ENCODE measurements at places on chromosomes 16 and 17.

DNA sequence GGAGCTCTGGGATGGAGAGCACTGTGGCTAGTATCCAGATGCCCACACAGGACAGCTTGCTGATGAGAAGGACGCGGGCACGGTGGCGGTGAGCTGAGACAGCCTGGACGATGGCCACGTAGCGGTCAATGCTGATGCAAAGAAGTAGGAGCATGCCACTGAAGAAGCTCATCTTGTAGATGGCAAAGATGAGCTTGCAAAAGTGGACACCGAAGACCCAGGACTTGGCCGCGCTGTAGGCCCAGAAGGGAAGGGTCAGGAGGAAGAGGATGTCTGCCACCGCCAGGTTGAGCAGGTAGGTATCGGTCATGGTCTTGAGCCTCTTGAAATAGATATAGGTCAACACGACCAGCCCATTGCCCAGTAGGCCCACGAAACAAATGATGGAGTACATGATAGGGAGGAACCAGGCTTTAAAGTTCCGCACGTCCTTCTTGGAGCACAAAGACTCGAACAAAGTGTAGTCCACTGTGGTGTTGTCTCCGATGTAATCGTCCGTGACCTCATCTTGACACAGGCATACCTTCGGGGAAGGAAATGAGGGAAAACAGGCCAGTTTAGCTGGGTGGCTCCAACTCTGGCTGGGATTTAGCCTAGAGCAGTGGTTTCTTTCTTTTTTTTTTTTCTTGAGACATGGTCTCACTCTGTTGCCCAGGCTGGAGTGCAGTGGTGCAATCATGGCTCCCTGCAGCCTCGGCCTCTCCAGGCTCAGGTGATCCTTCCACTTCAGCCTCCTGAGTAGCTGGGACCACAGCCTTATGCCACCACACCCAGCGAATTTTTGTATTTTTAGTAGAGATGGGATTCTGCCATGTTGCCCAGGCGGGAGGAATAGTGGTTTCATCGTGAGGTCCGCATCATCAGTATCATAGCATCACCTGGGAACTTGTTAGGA lies 9.7 kb downstream of the CCR7 start:
- DNase-seq, result no peak

DNA sequence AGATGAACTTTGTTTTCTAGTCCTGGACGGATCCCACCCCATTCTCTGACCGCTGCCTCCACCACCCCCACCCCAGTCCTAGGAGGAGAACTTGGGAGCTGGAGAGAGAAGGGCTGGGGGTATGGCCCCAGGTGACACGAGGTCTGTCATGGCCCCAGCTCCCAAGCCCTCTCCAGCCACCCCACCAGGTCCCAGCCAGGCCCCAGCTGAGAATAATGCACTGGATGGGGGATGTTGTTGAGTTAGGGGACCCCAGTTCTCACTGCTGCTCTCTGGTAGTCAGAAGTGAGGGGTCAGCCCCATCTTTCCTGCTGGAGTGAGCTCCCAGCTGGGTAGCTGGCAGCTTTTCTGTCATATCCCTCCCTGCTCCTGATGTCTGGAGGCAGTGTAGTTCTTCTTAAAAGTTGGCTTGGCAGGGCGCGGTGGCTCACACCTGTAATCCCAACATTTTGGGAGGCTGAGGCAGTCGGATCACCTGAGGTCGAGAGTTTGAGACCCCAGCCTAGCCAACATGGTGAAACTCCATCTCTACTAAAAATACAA lies 4.6 kb upstream of the COL1A1 start:
- DNase-seq, result no peak

DNA sequence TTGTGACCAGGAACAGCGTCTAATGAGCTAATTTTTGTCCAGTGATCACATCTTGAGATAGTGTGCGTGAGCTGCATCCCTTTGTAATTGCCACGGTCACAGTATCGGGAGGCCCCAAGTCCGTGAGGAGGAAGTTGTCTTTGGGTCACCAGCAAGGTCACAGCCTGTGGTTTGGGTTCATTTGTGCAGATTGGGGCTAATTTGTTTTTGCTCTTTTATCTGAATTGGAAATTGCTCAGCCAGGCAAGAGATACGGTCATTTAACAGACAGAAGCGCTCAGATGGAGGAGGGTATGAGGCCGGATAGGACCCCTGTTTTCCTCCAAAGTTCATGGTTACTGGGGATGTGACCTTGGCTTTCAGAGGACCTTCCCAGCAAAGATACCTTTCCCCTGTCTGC lies 174.1 kb downstream of the SNX29 start:
- no peak for DNase-seq

DNA sequence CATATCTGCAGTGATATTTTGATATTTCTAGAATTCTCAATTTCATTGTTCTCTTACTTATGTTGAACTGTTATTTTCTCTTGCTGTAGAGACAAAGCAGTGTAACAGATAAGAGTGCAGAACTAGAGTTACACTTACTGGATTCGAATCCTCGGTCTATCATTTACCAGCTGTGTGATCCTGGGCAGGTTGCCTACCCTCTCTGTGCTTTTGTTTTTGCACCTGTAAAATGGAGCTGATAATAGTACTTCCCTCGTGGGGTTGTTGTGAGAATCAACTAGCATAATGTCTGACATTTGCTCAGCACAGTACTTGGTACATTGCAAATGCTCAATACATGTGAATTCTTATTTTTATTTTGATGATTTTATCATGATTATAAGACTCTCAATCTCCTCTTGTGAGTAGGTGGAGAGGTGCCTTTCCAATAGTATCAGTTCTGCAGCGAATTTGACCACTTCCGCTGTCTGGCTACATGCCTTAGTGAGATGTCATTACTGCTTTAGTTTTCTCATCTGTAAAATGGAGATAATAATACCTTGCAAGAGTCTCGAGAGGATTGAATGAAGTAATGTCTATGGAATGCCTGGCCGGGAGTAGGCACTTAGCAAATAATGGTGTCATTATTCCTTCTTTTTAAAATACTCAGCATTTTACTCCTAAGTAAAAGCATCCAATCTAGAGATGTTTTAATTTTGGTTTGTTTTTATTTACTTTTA lies 312.2 kb upstream of the MAF start:
- DNase-seq, result no peak

DNA sequence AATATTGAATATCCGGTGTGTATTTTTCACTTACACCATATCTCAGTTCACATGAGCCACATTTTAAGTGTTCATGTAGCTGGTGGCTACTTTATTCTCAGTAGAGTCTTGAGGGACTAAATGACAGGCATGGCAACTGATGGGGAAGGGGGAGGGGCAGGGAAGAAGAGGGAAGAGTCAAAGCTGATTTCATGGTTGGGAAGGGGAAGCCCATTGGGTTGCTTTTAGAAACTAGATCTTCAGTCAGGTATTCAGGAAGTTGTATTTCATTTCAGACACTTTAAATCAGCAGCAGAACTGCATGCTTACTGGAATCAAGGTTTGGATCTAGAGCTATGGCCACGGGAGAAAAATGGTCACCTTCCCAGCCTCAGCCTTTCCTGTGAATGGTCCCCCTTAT lies 2.9 kb upstream of the WIPI1 start:
- DNase-seq, result no peak

DNA sequence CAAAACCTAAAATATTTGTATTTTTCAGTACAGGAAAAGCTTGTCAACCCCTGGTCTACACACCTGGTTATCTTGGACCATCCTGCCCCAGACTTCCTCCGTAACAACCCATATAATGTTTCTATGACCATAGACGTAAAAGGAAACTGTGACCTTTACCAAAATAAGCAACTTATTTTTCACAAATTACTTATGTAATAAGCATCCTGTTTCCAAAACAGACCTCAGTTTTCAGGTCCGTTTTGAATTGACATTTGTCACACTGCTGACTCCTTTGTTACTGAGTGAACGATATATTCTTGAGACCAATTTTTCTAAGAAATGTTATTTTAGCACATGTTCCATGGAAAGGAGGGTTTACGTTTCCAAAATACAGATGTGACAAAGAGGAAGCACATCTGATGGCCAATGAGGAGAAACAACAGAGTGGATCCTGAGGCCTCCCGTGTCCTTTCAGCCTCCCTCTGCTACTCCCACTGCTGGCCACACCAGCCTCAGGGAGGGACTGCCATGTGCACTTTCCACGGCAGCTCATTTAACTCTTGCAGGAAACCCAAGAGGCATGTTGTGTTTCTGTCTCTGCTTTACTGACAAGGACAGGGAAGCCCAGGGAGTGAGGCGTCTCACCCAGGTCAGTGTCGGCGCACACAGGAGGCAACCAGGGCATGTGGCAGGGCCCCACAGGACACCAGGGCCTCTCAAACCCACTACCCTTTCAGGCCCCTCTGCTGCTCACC lies 20.1 kb upstream of the ALDH3A1 start:
- no peak for DNase-seq

- no peak for DNase-seq
Observed at GRCh38 chr16:47016700-47017133, 43.2 kb upstream of the DNAJA2 start.

GRCh38 chr17:55294042-55294751 lies 29.4 kb downstream of the HLF start:
- no peak for DNase-seq

GRCh38 chr16:60882816-60883215 lies 1153.4 kb downstream of the CDH8 start:
- DNase-seq, result no peak

- no peak for DNase-seq
Observed at GRCh38 chr16:57611706-57612105, 16.7 kb upstream of the ADGRG1 start.

DNA sequence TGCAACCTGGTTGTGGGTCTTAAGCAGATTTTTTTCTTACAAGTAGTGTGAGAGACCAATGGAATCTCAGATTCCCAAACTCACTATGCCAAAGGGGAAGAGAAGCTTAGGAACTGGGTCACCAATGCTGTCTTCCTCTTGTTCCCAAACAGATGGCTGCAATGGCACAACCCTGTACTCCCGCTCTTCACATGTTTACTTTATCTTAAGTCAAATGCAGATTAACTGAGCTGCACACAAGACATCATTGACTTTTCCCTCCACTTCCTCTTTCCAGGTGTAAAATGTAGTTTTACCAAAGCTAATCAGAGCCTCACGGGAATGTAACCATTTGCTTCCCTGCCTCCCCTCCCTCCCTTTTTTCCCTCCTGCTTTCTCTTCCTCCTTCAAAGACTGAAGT lies 14.4 kb upstream of the CD300E start:
- no peak for DNase-seq

GRCh38 chr16:13435873-13436474 lies 484.0 kb upstream of the ERCC4 start:
- DNase-seq, result no peak

DNA sequence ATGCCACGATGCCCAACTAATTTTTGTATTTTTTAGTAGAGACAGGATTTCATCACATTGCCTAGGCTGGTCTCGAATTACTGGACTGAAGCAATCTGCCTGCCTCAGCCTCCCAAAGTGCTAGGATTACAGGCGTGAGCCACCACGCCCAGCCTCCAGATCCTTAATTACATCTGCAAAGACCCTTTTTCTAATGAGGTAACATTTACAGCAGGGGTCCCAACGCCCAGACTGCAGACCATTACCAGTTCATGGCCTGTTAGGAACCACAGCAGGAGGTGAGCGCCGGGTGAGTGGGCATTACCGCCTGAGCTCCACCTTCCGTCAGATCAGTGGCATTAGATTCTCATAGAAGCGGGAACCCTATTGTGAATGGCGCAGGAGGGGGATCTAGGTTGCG lies 4.0 kb upstream of the RAB11FIP4 start:
- no peak for DNase-seq

GRCh38 chr16:50396761-50397535 lies 28.2 kb upstream of the BRD7 start:
- no peak for DNase-seq

- DNase-seq, result no peak
Observed at GRCh38 chr17:258045-258734, 76.7 kb upstream of the DOC2B start.

GRCh38 chr17:19388791-19389785 lies 2.1 kb upstream of the MFAP4 start:
- DNase-seq, result no peak

DNA sequence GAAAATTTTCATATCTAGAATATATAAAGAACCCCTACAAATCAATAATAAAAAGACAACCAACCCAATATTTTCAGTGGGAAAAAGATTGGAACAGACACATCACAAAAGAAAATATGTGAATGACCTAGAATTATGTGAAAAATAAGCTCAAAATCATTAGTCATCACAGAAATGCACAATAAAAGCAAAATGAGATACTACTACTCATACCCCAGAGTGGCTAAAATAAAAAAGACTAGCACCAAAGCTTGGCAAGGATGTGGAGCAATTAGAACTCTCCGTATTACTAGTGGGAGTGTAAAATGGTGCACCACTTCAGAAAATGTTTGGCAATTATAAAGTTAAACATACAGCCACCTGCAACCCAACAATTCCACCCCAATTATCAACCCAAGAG lies 48.0 kb upstream of the CDH5 start:
- no peak for DNase-seq

DNA sequence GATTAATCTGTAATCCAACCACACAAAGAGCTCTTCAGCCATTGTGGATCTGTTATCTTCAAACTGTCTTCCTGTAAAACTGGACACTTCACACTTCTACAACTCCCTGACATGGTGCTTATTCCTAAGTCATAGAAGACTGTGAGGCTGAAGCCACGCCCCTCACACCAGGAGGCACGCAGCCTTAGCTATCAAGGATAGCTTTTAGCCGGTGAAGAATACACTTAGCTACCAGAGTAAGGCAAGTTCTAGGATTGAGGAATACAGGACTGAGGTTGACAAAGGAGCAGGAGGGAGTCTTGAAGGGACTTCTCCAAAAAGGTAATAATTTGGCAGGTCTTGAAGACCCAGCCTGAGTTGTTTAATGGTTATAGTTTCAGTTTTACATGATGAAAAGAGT lies 79.8 kb upstream of the GAS7 start:
- no peak for DNase-seq

GRCh38 chr17:80856863-80857755 lies 134.5 kb upstream of the CHMP6 start:
- no peak for DNase-seq

- DNase-seq, result no peak
Observed at GRCh38 chr17:81831957-81832607, 1.0 kb downstream of the MCRIP1 start.

- no peak for DNase-seq
Observed at GRCh38 chr16:89308391-89309333, 91.2 kb downstream of the ZNF778 start.
